Mesothelial cell of epicardium (in vitro differentiated cells): ENCODE measurements at places on chromosomes 2 and 18. TPM values are rescaled to one million over a fixed set of nuclear protein-coding genes. Genes with fewer than 3 reads are reported as not detected.

DNA sequence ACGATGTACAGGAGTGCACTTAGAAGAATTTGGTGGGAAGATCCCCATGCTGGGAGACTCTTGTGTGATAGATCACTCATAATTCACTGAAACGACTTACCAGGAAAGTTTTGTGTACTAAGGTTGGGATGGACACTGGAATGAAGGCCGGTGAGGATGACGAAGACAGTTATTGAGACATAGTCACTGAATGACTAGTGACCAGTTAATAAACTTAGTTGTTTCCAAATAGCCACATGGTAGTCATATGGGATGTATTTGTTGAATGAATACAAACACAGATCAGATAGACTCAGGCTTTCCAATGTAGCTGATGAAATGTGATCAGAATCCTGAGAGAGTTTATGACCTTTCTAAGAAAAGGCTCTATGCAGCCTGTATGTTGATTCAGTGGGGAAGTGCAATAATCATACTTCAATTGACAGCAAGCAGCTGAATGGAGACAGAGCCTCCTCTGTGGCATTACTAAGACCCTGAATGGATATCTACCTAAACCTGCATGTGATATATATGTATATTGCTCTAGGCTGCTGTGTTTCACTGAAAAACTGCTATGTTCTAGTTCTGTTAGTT lies 20.4 kb downstream of the GDF7 start:
- DNase-seq = no peak

DNA sequence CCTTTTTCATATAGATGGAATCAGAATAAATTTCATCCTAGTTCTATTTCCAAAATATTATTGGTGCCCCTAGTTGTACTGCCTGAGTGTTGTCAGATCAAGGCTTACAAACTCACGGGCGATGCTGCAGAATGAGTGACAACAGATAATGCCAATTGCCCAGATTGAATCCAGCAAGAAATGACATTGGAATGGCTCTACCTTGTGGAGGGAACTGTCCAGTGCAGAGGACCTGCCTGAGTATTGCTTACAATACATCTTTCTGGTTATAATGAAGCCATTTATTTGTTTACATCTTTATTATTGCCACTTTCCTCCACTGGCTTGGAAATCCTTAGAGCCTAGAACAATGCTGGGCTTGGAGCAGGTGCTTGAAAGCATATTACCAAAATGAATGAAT lies 7.8 kb upstream of the IL1R2 start:
- no peak for DNase-seq

- no peak for DNase-seq
Observed at GRCh38 chr18:63306819-63307550, 12.6 kb downstream of the BCL2 start.

- no peak for DNase-seq
Observed at GRCh38 chr18:8348051-8348720, 261.1 kb upstream of the RAB12 start.

DNA sequence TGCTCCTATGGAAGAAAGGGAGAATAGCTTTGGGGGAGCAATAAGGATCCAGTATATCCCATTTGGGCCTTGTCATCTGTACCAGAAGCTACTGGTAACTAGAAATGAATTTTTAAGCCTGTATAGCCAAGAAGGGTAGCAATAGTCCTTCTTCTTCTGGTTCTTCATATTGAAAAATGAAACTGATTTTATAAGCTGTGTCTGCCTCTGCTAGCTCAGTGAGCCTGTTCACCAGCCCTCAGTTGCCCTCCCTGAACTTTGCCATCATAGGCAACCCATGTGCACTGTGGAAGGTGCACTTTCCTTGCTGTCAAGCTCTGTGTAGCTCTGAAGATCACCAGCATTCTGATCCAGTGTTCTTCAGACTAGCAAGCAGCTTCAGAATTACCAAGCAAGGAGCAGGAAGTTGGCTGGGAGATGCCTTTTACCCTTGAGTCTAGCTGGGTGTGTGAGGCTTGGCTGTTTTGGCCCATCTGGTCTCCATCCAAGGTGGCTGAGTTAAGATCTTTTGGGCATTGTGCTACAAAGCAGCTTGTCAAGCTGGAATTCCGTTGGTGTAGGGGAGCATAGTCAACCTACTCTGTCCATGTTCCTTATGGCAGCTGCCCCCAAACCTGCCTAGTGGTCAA lies 55.8 kb upstream of the MGAT5 start:
- no peak for DNase-seq

DNA sequence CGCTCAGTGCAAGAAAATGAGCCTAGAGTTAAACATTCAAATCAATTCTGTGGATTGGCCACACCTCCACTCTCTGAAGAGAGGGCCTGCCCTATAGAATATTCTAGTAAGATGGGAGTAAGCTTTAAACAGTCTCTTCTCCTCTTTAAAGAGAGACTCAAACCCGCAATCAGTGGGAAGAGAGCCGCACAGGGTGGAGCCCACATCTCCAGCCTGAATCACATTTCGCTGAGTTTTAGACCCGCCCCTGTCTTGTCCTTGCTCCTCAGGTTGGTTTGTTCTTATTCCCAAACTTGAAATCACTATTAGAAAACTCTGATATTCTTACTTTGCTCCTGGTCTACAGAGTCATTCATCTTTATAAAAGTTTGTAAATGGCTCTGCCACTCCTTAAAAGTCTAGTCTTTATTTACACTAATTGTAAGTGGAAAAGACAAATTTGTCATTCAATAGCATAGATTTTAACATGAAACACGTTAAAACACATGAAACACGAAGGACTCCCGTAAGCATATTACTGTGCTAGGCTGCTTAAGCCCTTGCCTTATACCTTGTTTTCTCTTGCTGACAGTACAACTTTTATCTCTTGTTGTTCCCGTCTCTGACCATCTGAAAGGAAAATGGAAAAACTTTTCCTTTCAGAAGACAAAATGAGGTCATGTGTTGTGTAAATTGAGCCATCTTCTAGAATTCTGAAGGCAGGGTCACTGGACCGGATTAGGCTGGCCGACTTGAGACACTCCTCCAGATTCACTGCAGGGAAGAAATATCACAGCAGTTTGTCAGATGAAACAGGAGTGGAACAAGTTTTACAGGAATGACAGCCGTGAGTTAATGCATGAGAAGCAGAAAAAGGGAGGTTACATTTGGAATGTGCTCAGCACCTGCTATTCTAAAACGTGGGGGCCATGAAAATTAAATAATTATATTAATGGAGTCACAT lies 5.6 kb downstream of the DSC1 start:
- no peak for DNase-seq

GRCh38 chr2:123826729-123827271 lies 198.3 kb upstream of the CNTNAP5 start:
- no peak for DNase-seq

GRCh38 chr2:232512602-232513001 lies 7.6 kb upstream of the PRSS56 start:
- DNase-seq = no peak

- no peak for DNase-seq
Observed at GRCh38 chr2:186036862-186037449, 298.4 kb downstream of the FSIP2 start.

GRCh38 chr2:219416235-219416602 lies 2.0 kb upstream of the DES start:
- no peak for DNase-seq

- no peak for DNase-seq
Observed at GRCh38 chr2:196403471-196403870, 232.1 kb upstream of the STK17B start.

- DNase-seq = no peak
Observed at GRCh38 chr2:124666976-124667375, 641.9 kb downstream of the CNTNAP5 start.

GRCh38 chr2:39664232-39664887 lies 1.4 kb upstream of the TMEM178A start:
- DNase-seq = no peak

The LHCGR gene
- total RNA-seq = 0.13 TPM in 1 of 3 replicates, not detected in the others

The TUBB8B gene
- total RNA-seq = 0.31 to 0.32 TPM in 2 of 3 replicates, not detected in the other

The FHL2 gene
- total RNA-seq = 32.3 to 37.9 TPM (median 36.4 TPM) in 3 replicates

The IL1RL2 gene
- total RNA-seq = 0.40 TPM in 1 of 3 replicates, not detected in the others
